ENCODE measurements at places on chromosomes 7 and 10. TPM values are rescaled to one million over a fixed set of nuclear protein-coding genes. Genes with fewer than 3 reads are reported as not detected.

CTTNBP2 gene
- total RNA-seq = 11.3 TPM

PTPN20 gene
- not detected for total RNA-seq

DNA sequence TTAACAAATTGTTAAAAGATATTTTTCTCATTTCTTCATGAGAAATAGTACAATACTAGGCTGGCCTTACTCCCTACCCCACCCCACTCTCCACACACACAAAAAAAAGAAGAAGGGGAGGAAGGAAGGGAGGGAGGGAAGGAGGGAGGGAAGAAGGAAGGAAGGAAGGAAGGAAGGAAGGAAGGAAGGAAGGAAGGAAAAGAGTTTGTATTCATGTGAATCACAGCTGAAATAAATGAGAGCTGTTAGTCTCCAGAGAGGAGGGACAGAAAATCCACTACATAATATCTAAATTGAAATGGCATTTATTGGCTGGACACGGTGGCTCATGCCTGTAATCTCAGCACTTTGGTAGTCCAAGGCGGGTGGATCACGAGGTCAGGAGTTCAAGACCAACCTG lies 57.8 kb downstream of the SEMA3A start:
- peaks cover 8% of the 10 kb centered on the region for H3K36me3 ChIP-seq
- H3K4me3 ChIP-seq = no peak overlapping the region
- H3K27me3 ChIP-seq = no peaks in the 10 kb centered on the region
- peak overlapping the region; percentile 87 for H3K27ac ChIP-seq
- H3K4me1 ChIP-seq = peaks cover 4% of the 10 kb centered on the region

DNA sequence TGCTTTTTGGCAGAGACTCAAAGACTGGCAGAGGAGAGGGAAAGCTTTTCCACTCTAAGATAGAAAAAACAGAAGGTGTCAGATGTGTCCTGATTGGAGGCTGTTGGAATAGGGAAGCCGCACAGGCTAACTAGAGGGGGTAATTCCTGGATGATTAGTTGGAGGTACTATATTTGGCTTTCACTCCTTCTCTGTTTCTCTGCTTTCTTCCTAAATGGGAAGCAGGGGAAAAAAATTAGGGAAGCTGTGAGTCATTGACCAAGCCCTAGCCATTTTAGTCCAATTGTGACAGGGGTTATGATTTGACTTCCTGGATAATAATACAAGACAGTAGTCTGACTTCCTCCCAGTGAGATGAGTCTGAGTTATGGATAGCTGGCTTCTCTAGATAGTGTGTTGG lies 475.2 kb upstream of the CELF2 start:
- H3K36me3 ChIP-seq = no peaks in the 10 kb centered on the region
- peak; percentile 15 for DNase-seq
- no peaks in the 10 kb centered on the region for H3K27me3 ChIP-seq

GRCh38 chr10:112898540-112899390 lies 51.3 kb upstream of the TCF7L2 start:
- peaks cover 5% of the 10 kb centered on the region for H3K27me3 ChIP-seq
- H3K27ac ChIP-seq = no peak overlapping the region
- no peak overlapping the region for H3K4me3 ChIP-seq
- peak; percentile 80 for DNase-seq
- H3K4me1 ChIP-seq = peaks cover 2% of the 10 kb centered on the region

GRCh38 chr10:100347568-100348195 lies 649 bp downstream of the SCD start:
- no peak for DNase-seq
- H3K27me3 ChIP-seq = no peaks in the 10 kb centered on the region
- peak overlapping the region; percentile 45 for H3K27ac ChIP-seq
- H3K36me3 ChIP-seq = peaks cover 28% of the 10 kb centered on the region

GRCh38 chr7:135980012-135980551 lies 2.9 kb upstream of the MTPN start:
- H3K27ac ChIP-seq = no peak overlapping the region
- no peaks in the 10 kb centered on the region for H3K27me3 ChIP-seq
- H3K4me3 ChIP-seq = no peak overlapping the region

Data from IMR-90 (cell line).